ENCODE measurements at places on chromosomes 7 and 10.

DNA sequence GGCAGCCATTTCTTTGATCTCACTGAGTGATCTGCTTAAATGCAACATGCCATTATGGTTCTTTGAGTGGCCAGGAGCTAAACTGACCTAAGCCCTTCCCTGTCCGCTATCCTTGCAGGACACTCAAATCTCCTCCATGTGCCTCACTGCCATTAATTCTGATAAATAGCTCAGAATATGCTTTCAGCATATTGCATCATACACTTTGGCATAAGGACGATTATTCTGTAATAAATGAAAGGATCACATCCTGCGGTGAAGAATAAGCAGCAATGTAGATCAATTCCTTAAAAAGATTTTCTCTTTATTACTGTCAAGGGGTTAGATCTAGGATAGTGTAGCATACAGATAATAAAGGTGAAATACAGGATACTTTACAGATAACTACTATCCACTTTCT, 231.8 kb upstream of the CTBP2 start:
- DNase-seq = no peak

DNA sequence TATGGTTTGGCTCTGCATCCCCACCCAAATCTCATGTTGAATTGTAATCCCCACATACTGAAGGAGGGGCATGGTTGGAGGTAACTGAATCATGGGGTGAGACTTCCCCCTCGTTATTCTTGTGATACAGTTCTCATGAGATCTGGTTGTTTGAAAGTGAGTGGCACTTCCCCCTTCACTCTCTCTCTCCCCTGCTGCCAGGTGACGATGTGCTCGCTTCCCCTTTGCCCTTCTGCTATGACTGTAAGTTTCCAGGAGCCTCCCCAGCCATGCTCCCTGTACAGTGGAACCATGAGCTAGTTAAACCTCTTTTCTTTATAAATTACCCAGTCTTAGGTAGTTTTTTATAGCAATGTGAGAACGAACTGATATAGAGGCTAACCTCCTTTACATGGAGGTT, 16.6 kb downstream of the PLPP4 start:
- DNase-seq = no peak

- DNase-seq = no peak
These were observed 176.1 kb downstream of the PRKG1 start for GRCh38 chr10:51250278-51250920.

DNA sequence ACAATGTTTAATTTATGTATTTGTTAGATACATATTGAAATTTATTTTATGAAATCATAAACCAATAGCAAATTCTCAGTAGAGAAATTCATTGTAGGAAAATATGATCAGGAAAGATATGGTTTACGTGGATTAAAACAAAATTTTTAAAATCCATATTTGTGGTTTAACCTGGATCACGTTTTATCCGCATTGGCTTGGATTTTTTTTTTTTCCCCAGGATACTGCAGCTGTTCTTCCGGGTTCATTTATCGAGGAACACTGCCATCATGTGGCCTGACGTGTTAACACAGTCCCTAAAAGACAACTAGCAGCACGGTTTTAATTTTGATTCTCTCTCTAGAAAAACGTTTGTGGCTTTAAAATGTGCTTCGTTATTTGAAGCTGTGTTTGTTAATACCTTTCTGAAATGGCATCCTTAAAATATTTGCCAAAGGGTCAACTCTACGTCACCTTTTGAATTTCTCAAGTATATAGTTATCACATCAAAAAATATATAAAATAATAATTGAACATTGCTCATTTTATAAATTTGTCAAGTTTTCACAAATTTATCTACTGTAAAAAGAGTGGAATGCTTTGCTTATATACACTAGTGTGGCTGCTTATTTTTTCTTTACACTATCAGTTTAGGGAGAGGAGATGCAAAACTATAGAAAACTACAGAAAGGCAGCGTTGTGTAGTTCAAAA, 8.7 kb upstream of the ASB4 start:
- DNase-seq = no peak

DNA sequence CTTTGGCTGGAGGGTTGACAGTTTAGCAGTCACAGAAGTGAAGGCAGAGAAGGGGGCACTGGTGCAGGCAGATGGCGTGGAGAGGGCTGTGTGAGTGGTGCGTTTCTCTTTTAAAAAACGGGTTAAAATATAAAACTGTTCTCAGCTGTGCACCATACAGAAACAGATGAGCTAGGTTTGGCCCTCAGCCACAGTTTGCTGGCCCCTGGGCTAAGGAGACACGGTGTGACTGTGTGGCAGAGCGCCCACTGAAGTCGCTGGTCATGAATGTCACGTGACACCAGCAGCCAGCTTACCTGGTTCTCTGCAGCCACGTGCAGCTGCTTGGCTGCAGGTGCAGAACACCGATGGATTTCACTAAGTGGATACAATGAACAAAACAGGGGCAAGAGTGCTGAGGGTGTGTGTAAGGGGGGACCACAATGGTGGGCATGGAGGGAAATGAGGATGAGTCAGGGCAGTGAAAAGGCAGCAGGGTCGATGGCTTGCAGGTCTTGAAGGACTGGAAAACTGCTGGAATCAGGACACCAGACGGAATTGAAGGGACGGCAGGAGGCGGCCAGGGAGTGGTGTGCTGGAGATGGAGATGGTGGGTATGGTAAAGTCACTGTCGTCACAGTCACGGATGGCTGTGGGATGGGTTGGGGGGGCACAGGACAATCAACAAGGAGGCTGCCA, 7.4 kb downstream of the ZNF746 start:
- DNase-seq = no peak

- no peak for DNase-seq
These were observed 29.0 kb upstream of the WDFY4 start for GRCh38 chr10:48655411-48656240.

- peak; percentile 15 for DNase-seq
These were observed 62.3 kb upstream of the LBX1 start for GRCh38 chr10:101291331-101292193.

DNA sequence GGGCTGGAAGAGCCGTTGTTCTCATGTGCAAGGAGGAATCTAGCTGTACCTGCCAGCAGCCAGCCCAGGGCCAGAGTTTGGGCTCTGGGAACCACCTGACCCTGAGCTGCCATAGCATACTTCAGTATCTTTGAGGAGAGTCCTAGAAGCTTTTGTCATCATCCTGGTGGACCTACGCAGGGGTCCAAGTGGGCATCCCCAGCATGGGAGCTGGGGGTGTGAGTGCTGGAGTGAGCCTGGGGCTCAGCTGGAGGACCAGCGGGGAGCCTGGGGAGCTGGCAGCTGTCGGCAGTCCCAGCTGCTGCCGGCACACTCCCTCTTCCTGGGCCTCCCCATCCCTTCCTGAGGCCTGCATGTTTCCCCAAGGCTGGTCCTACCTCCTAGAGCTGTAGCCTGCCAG, 32.5 kb downstream of the C10orf105 start:
- no peak for DNase-seq

- no peak for DNase-seq
These were observed 11.1 kb upstream of the PPP2R2D start for GRCh38 chr10:131889755-131890154.

- no peak for DNase-seq
These were observed 446.9 kb downstream of the PTPRN2 start for GRCh38 chr7:158140538-158141220.

- DNase-seq = peak; percentile 67
These were observed 155.4 kb upstream of the ITGB1 start for GRCh38 chr10:33113466-33113865.

- no peak for DNase-seq
These were observed 118.6 kb upstream of the BTBD16 start for GRCh38 chr10:122152544-122152943.
